ENCODE measurements at places on chromosomes 7 and 10.

- peak; percentile 78 for DNase-seq
Measured at GRCh38 chr7:127943541-127944521, 87.4 kb downstream of the LRRC4 start.

DNA sequence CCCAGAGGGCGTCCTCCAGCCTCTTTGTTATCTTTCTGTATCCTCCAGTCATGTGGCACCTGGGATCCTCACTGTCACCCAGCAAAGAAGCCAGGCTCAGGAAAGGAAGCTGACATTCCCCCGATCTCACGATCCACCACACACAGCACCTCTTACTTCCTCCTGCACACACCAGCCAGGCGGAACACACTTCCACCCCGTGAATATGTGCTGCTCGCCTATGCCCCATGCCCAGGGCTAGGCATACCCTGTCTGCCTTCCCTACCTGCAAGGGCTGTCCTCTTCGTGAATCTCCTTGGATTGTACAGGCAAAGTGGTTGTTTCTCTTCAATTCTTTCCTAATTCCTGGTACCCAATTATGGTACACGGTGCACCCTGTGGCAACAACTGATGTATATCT, 191.0 kb downstream of the TNS3 start:
- DNase-seq, result no peak

DNA sequence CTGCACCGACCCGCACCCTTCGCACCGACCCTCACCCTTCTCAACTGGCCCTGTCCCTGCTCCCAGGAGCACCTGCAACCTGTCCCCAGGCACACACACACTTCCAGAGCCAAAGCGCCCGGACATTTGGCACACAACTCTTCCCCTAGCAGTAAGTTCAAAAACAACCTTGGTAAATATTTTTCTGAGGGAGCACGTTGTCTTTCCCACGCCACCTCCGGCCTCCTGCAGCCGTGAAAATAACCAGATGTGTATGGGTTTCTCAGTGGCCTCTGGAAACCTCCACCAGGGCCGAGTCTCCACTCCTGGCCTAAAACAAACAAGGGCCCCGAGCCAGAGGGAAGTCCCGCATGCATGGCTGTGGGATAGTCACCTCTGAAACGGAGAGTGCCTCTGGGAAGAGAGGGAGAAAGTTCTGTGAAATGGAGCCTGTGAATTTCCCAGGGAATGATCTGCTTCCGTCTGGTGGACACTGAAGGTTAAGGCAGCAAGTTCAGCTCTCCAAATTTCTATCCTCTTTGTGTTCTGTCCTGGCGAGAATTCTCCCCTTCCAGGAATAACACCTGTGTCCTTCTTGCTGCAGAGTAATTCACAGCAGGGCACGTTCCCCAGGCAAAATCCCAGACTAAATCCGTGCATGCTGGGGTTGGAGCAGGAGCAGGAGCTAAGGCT, 15.8 kb downstream of the PODXL start:
- no peak for DNase-seq

GRCh38 chr10:1085258-1085657, 29.1 kb downstream of the WDR37 start:
- DNase-seq, result no peak

GRCh38 chr10:103982639-103983038, 15.7 kb downstream of the SLK start:
- no peak for DNase-seq

GRCh38 chr7:70577078-70577477, 554.9 kb upstream of the GALNT17 start:
- DNase-seq, result no peak

- DNase-seq, result no peak
Measured at GRCh38 chr10:2791774-2792443, 275.4 kb upstream of the PFKP start.

GRCh38 chr7:24757353-24758275, at the start of gene GSDME:
Gene GSDME, minus strand, starts transcription at chr7:24757464. Its CDS starts 7,690 bp downstream, at chr7:24749774.
- DNase-seq, result peak; percentile 14

DNA sequence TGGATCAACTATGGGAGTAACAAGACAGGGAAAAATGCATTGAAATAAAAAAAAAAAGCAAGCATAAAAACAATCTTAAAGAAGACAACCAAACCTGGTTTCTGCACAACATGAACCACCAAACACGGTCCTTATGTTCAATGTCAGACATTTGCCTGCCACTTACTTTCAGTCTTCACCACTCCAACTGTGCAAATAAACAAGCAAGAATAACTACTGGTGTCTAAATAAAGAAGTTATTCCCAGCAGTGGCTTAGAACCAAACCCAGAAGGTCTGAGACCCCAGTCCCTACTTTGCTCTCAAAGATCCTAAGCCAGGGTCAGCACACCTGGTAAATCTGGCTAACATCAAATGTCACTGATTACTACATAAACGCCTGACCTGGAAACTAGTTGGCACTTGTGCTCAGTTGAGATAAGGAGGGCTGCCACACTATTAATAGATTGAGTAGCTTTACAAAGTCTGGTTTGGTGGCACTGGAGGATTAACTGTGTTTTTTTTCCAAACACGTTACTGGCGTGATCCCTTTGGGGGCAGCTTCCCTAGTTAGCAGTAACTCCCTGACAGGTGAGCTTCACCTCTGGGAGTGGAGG, 62.7 kb upstream of the ABLIM1 start:
- no peak for DNase-seq

DNA sequence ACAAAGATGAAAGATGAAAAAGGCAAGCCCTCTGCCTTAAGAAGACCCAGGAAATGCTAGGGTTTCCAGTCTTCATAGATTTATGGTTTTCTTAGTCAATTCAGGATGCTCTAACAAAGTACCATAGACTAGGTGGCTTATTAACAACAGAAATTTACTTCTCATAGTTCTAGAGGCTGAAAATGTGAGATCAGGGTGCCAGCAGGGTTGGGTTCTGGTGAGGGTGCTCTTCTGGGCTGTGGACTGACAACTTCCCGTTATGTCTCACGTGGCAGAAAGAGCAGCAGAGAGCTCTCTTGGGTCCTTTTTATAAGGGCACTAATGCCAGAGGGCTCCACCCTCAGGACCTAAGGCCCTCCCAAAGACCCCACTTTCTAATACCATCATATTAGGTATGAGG, 23.7 kb downstream of the ELMO1 start:
- no peak for DNase-seq
